ENCODE measurements at places on chromosomes 16 and 17.

- no peak for DNase-seq
Observed at GRCh38 chr16:50708373-50709060, 15.1 kb downstream of the NOD2 start.

DNA sequence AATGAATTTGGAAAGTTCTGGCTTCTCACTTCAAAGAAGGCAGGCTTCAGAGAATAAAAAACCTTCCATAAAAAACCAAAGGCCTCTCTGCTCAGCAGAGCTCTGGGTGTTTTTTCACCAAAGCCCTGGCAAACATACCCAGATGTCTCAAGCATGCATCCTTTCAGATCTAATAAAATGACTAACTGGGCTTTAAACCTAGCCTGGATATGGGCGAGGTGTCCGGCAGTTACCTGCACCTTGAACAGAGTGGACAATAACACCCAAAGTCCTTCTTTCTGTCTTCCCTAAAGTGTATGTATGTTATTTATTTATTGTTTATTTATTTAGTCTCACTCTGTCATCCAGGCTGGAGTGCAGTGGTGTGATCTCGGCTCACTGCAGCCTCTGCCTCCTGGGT, 469.3 kb downstream of the XYLT1 start:
- DNase-seq, result no peak

GRCh38 chr16:63458846-63459245, 1422.6 kb upstream of the CDH8 start:
- DNase-seq, result no peak

DNA sequence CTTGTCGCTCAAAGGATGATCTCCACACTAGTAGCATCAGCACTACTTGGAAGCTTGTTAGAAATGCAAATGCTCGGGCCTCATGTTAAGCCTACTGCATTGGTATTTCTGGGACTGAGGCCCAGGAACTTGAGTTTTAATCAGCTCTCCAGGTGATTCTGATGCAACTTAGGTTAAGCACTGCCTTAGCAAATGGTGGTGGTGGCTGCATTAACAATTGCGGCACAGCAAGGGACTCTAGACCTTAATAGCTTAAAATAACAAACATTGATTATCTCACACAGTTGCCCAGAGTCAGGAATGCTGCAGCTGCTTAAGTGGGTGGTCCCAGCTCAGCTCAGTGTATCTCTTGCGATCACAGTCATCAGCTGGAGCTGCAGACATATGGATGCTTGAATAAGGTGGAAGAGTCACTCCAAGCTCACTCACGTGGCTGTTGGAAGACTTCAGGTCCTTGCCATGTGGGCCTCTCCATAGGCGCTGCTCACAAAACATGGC, 25.8 kb downstream of the HS3ST3A1 start:
- DNase-seq, result no peak
